ENCODE measurements at places on chromosomes 6 and 20.

GRCh38 chr6:18031680-18032256 is 44.3 kb upstream of the KIF13A start:
- peaks cover 9% of the 10 kb centered on the region for H3K27me3 ChIP-seq
- no peak overlapping the region for H3K4me3 ChIP-seq
- no peak for DNase-seq
- H3K27ac ChIP-seq, result no peak overlapping the region
- H3K4me1 ChIP-seq, result no peaks in the 10 kb centered on the region

- H3K4me1 ChIP-seq, result no peaks in the 10 kb centered on the region
- H3K27ac ChIP-seq, result no peak overlapping the region
- no peaks in the 10 kb centered on the region for H3K27me3 ChIP-seq
- H3K36me3 ChIP-seq, result no peaks in the 10 kb centered on the region
- peak; percentile 73 for DNase-seq
Observed at GRCh38 chr6:43263314-43264178, 20.3 kb downstream of the TTBK1 start.

DNA sequence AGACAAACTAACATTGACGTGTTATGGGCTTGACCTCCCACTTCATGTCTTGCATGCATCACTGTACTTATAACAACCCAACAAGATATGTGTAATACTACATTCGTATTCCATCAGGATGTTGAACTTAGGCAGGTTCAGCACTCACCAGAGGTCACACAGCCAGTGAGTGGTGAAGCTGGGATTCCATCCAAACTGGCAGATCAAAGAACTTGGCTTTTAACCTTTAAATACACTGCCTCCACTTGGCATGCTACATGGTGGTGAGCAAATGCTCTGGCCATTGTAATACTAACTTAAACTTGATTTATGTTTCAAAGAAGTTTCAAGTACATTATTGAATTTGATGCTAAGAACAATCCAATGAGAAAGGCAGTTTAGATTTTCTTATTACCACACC is 10.7 kb upstream of the HDDC2 start:
- no peaks in the 10 kb centered on the region for H3K36me3 ChIP-seq
- peaks cover 6% of the 10 kb centered on the region for H3K4me1 ChIP-seq
- H3K27me3 ChIP-seq, result peaks cover 12% of the 10 kb centered on the region
- DNase-seq, result no peak

DNA sequence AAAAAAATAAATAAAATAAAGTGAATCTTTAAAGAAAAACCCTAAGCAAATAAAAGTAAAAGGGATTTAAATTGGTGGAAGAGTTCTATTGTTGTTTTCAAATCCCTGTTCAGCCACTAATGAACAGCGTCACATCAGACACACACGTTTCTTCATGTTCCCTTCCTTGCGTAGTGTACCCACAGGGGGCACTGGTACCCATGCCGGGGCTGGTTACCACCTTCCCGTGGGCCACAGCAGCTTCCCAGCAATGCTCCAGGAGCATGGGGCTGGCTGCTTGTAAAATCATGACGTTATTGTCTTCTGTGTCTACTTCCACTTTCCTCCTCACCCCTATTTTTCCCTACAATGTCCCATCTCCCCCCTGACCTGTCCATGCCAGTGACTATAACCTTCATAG is 988.7 kb downstream of the KIF16B start:
- H3K4me1 ChIP-seq, result no peaks in the 10 kb centered on the region
- no peak overlapping the region for H3K27ac ChIP-seq
- H3K27me3 ChIP-seq, result no peaks in the 10 kb centered on the region
- no peak overlapping the region for H3K4me3 ChIP-seq
- no peaks in the 10 kb centered on the region for H3K36me3 ChIP-seq

DNA sequence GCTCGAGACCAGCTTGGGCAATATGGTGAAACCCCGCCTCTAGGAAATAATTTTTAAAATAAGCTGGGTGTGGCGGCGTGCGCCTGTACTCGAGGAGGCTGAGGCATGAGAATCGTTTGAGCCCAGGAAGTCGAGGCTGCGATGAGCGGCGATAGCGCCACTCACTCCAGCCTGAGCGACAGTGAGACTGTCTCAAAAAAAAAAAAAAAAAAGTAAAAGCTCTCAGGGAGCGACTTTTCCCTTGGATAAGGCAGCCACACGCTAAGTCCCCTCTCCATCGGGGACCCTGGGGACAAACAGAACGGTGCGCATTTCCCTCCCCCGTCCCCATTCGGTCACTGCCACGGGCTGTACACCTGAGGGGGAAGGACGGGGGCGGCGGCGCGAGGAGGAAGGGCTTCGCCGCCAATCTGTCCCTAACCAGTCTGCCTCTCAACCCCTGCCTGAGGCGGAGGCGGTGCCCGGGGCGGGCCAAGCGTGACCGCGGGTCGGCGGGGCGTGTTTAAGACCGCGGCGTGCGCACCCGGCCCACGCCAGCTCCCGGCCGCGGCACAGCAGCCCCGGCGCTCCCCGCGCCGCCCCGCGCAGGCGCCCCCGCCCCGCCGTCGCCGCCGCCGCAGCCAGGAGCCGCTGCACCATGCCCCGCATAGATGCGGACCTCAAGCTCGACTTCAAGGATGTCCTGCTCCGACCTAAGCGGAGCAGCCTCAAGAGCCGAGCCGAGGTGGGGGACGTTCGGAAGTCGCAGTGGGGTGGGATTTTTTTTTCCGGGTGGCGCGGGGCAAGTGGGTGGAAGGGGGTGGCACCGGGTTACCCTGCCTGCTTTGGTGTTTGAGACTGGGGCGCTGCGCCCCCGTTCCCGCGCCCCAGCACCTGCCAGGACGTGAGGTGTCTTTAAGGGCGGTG is at the start of gene GMPR:
Gene GMPR (plus strand): TSS at position 531 of the 906 bp plus-strand sequence. CDS start 107 bp downstream, at position 638.
- peak within 1 kb of the TSS; percentile 84 for H3K4me3 ChIP-seq
- H3K27ac ChIP-seq, result peak within 1 kb of the TSS; percentile 28
- peaks cover 39% of the 10 kb centered on the region for H3K27me3 ChIP-seq
- DNase-seq, result peak; percentile 81

DNA sequence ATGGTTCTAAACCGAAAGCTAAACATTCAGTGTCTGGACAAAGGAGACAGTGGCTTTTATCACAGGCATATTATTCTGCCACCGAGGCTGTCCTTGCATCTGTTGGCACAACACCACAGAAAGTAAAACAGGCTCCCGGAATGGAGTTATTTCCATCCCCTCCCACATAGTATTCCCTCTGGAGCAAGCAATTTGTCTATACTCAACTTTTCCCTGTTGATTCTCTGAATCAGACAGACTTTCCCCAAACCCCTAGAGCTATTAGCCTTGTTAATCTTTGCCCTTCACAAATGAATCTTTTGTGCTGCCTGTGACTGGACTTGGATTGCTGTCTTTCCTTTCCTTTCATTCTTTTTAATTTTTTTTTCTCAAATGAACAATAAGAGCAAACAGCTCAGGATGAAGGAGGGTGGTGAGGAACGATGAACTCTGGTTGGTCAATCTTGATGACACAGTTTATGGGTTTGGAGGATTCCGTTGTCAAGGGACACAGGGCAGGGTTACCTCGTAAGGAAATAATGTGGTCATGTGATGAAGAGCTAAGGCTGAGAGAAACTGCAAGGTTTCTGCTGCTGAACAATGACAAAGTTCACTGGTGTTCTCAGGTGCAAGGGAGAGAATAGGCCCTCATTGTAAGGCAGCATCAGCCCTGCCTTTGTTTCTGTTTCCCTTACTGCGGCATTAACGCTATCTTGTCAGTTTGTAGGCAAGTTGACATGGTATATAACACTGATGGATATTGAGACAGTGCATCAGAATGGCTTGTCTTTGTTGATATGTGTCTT is 275.0 kb upstream of the BMP2 start:
- no peak overlapping the region for H3K4me3 ChIP-seq
- no peak for DNase-seq
- no peaks in the 10 kb centered on the region for H3K4me1 ChIP-seq
- H3K27ac ChIP-seq, result no peak overlapping the region

- no peak overlapping the region for H3K4me3 ChIP-seq
- H3K27me3 ChIP-seq, result peaks cover 11% of the 10 kb centered on the region
Observed at GRCh38 chr6:138518054-138518453, 18.8 kb upstream of the NHSL1 start.

GRCh38 chr6:31540640-31541039 is 1.2 kb downstream of the DDX39B start:
- no peaks in the 10 kb centered on the region for H3K27me3 ChIP-seq
- H3K4me1 ChIP-seq, result peaks cover 46% of the 10 kb centered on the region
- H3K36me3 ChIP-seq, result peaks cover 51% of the 10 kb centered on the region
- peak overlapping the region; percentile 81 for H3K4me3 ChIP-seq

DNA sequence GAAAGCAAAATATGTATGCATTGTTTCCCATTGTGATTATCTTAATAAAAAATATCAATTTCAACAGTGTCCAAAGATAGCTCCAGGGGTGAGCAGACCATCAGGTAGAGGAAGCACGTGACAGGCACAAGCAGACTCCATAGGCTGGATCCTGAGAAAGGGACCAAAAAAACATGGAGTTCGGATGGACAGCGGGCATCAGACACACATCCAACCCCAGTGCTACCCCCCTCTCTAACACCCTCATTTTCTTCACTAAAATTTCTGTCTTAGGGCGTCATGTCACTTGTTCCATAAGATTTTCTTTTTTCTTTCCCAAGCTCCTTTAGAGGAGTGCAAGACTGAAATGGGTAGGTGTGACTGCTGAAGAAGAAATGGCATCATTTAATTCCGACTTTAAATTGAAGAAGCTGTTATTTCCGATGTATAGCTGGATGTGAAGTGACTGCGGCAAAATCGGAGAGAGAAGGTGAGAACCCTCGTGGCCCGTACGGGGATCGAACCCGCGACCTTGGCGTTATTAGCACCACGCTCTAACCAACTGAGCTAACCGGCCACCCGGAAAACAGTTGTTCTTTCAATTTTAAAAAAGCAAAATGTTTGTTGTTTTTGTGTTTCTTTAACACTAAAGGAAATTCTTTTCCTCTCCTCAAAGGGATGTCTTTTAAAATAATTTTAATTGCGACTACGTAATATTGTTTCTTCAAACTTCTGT is 10.3 kb upstream of the PRSS16 start:
- H3K4me3 ChIP-seq, result peak overlapping the region; percentile 23
- peaks cover 10% of the 10 kb centered on the region for H3K36me3 ChIP-seq
- peak; percentile 57 for DNase-seq

- no peaks in the 10 kb centered on the region for H3K36me3 ChIP-seq
- DNase-seq, result peak; percentile 45
- peaks cover 9% of the 10 kb centered on the region for H3K4me1 ChIP-seq
- peaks cover 50% of the 10 kb centered on the region for H3K27me3 ChIP-seq
Observed at GRCh38 chr6:43274916-43275597, 23.0 kb upstream of the SLC22A7 start.

DNA sequence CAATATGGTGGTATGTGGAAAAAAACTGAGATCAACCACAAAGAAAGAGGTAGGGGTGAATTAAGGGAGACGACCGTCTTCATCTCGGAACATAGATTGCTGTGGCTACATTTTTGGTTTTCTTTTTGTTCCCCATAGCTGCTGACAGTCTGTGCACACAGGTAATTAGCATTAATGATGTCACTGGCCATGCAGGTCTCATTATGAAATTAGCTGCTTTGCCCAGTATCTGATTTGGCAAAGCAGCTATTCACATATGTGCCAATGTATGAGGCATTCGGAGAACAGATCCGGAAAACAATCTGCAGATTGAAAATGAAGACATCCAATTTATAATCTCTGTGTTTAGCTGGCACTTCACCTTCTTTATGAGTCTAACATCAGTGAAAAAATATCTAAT is 13.1 kb downstream of the NOX3 start:
- no peak for DNase-seq
- peaks cover 25% of the 10 kb centered on the region for H3K4me1 ChIP-seq
- H3K27me3 ChIP-seq, result no peaks in the 10 kb centered on the region
